ENCODE measurements at places on chromosomes 1 and 21.

GRCh38 chr1:26478988-26479387 is 6.7 kb downstream of the HMGN2 start:
- DNase-seq: no peak

DNA sequence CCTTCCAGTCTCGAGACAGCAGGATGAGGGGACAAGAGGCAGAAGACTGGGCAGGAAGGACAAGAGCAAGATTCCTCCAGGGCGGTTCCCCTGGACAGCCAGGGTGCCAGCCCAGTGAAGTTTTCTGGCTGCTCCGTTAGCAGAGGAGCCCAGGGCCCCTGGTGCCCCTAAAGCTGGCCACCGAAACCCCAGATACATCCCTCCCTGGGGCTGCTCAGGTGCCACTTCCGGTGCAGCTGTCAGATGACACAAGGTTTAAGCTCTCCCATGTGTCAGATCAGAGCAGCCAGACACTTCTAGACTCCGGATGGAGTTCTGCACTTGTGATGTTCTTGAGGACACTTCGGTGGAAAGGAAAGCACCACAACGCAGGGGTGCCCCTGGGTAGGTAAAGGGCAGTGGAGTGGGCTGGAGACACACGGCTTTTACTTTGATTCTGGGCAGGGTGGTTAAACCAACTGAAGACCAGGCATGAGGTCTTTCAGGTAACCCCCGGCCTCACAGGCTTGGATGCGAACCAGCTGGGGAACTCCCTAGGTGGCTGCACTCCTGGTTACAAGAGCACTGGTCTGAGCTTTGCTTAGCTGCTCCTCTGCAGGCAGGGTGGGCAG is 85.7 kb downstream of the ITPKB start:
- DNase-seq: no peak

GRCh38 chr1:64038965-64039364 is 164.5 kb upstream of the UBE2U start:
- no peak for DNase-seq

DNA sequence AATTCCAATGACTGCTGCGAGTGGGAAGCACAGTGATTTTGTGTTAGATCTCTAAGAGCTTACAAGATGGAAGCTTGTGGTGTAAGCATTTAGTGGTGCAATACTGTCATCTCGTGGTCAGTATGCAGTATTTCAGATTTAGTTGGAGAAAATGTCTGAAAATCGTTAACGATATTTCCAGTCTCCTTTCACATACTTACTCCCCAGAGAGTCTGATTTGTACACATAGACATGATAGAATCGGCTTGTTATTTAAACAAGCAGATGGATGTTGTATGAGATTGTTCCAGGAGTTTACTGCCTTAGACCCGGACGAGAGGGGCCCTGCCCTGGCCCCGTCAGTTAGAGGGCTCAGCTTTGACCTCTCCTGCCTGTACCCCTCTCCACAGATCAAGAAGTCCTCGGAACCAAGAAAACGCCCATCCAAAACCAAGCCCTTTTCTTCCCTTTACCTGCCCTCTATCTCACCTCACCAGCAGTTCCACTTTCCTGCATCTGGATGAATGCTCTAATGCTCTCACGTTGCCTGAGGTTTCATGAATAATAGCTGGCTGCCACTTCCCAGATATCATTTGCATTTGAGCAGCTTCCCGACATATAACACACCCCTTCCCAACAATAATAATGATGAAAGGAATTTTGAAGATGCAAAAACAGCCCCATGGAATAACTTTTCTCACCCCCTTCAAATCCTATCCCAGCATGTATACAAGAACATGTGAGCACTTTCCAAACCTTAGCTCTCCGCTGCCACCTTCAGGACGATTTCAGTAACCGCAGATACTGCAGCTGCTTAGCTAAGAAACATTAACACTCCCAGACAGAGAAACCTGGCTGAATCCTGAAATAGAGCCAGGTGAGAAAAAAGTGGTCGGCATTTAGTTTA is 247.3 kb downstream of the LTN1 start:
- DNase-seq: peak; percentile 4

GRCh38 chr1:216686860-216687766 is 36.1 kb downstream of the ESRRG start:
- DNase-seq: no peak

- DNase-seq: no peak
Measured at GRCh38 chr1:244843148-244843978, 7.9 kb downstream of the COX20 start.

DNA sequence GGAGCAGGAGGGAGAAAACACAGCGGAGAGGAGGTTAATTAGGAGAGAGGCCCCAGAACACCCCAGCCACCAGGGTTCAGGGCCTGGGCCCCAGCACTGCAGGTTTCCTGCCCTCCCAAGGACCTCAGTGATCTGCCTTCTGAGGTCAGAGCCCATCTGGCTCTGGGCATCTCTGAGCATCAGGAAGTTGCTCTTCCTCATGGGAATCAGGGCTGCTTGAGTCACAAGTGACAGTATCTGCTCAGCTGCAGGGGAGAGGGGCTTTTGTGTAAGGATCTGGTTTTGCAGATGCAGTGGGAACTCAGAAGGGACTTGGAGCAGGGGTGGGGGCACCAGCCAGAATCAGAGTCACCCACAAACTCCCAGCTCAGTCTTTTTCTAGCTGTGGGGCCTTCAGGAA is 472.1 kb downstream of the PTPRU start:
- no peak for DNase-seq

- DNase-seq: no peak
Measured at GRCh38 chr1:113981962-113982931, 3.0 kb downstream of the OLFML3 start.

- no peak for DNase-seq
Measured at GRCh38 chr1:47527653-47528272, 89.9 kb downstream of the FOXD2 start.

DNA sequence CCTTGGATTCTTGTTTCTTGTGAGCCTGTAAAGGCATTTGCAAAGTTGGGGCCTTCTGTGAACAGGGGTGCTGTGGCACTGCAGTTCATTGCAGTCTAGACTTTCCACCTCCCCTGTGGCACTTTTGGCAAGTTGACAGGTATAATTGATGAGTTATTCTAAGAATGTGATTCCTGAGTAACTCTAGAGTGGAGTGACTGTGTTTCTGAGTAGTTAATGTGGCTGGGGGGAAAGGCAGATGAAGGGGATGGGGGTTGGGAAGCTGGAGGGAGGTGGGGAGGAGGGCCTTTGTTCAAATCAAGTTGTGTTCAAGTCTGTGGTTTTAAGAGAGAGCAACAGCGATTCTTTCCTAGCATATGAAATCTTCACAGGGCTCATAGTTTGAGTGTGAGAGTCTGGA is 32.9 kb downstream of the PBX1 start:
- no peak for DNase-seq

DNA sequence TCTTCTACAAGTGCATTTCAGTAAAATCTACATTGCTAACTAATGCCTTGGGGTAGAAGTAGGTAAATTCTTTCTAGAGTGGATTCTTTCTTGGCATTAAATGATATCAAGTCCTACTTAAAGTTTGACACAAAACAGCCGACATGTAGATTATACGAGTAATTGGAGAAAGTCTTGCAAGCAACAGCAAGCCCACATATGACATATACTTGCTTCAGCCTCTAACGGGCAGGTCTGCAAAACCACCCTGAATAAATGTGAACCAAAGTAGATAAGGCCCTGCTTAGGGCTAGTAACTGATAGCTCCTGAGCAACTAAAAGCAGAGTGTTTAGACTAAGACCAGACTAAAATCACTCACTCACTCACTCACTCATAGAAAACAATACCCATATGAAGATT is 203.2 kb downstream of the LTN1 start:
- DNase-seq: no peak

- DNase-seq: no peak
Measured at GRCh38 chr1:205933671-205934618, 9.3 kb downstream of the SLC26A9 start.

GRCh38 chr1:178725466-178726086 is 532 bp downstream of the RALGPS2 start:
- no peak for DNase-seq

DNA sequence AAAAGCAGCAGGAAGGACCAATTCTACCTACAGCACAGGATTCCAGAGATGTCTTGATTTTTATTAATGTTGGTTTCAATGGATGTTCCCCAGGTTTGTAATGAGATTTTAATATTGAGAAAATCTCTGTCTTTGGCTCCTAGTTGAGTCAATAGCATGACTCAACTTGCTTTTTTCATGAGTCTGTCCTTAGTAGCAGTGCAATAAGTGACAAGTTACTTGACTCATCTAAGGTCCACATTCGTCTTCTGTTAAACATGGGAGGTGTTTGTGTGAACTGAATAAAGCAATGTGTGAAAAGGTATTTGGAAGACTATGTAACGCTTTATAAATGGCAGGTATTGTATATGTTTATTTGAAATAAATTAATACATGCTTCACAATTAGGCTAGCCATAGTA is 645.0 kb upstream of the PTBP2 start:
- no peak for DNase-seq

GRCh38 chr21:44626673-44627143 is at the start of gene KRTAP10-9:
Gene KRTAP10-9, plus strand, starts transcription at chr21:44627093. Its CDS starts 79 bp downstream, at chr21:44627172.
- no peak for DNase-seq

DNA sequence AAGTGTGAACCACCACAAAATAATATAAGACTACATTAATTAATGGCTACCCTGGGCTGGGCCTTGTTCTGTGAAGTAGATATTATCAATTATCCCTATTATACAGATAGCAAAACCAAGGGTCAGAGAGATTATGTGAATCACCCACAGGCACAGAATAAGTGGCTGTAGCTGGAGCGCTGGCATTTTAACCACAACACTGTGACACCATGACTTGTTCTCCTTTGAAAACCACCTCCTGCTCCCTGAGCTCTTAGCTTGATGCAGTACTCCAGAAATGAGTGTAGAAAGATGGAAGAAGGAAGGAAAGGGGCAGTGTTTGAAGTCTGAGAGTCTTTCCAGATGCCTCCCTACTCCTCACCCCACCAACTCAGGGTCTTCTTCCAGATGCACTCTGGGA is 29.5 kb upstream of the JUN start:
- DNase-seq: no peak

- no peak for DNase-seq
Measured at GRCh38 chr1:62213075-62213914, 18.6 kb downstream of the L1TD1 start.

GRCh38 chr1:72288886-72289285 is 6.5 kb upstream of the NEGR1 start:
- DNase-seq: no peak

DNA sequence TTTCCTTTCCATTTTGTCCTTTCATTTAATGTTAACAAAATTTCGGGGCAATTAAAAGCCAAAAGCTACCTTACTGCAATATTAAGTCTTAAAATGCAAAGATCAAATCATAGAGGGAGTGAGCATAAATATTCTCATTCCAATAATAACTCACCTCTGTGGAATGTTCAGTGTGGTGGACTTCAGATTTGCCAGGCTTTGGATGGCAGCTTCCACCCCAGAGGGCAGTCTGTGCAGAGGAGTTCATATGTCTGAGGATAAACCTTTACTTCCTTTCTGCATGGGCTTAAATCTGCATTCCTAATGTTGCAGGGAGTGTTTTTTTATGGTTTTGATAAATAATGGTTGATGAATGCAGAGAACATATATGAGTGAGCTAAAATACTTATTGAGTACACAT is 16.3 kb downstream of the KIAA0040 start:
- no peak for DNase-seq

DNA sequence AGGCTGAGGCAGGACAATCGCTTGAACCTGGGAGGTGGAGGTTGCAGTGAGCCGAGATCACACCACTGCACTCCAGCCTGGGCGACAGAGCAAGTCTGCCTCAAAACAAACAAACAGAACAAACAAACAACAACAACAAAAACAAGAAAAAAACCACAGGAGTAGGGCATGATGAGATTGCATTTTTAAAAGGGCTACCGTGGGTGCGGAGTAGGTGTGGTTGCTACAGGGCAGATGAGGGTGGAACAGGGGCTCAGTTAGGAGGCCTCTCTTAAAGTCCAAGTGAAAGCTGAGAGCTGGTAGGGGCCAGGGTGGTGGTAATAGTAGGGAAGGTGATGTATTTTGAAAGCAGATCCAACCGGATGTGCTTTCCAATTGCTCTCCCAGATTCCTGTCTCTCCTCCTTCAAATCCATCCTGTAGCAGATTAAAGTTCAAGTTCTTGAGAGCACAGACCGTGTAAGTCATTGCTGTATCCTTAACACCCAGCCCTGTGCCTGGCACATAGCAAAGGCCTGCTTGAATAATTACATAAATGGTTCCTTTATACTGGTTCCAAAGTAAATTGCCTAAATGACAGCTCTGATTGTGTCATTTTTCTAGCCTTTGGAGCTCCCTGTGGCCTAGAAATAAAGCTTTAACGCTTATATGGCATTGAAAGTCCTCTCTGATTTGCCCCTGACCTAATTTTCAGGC is 4.2 kb upstream of the LINGO4 start:
- DNase-seq: no peak
